ENCODE measurements at places on chromosomes 13 and 19. TPM values are rescaled to one million over a fixed set of nuclear protein-coding genes. Genes with fewer than 3 reads are reported as not detected.

DNA sequence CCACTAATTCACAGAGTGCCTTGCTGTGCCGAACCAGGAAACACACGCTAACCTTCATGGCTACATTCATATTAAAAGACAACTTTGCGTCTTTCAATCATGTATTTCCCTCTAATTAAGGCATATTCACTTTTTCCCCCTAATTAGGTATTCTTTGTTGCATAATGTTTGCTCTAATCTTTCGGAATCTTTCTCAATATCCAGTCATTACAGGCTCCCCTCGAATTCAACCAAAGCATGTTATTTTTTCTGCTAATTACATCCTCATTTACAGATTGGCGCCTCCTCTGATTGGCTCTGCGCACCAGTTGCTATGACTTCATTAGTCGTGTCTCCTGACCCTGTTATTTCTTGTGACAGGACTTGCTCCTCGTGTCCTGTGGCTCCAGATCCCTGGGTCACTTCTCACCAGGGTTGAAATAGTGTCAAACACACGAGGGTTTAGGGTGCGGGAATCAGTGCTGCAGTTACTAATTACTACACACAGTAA is 226.7 kb upstream of the TSHZ3 start:
- H3K27me3 ChIP-seq = no peaks in the 10 kb centered on the region
- DNase-seq = no peak
- no peaks in the 10 kb centered on the region for H3K36me3 ChIP-seq
- H3K4me1 ChIP-seq = no peaks in the 10 kb centered on the region
- no peak overlapping the region for H3K4me3 ChIP-seq

The MAP4K1 gene
- 2.9 TPM for total RNA-seq

- peaks cover 21% of the 10 kb centered on the region for H3K4me1 ChIP-seq
- DNase-seq = no peak
- no peak overlapping the region for H3K4me3 ChIP-seq
- H3K27me3 ChIP-seq = no peaks in the 10 kb centered on the region
These were observed 11.3 kb upstream of the BTBD2 start for GRCh38 chr19:2026770-2027169.

GRCh38 chr13:113722921-113723320 is 36.1 kb upstream of the TMEM255B start:
- no peak overlapping the region for H3K4me3 ChIP-seq
- no peak overlapping the region for H3K27ac ChIP-seq
- no peaks in the 10 kb centered on the region for H3K27me3 ChIP-seq
- no peak for DNase-seq
- peaks cover 8% of the 10 kb centered on the region for H3K4me1 ChIP-seq

DNA sequence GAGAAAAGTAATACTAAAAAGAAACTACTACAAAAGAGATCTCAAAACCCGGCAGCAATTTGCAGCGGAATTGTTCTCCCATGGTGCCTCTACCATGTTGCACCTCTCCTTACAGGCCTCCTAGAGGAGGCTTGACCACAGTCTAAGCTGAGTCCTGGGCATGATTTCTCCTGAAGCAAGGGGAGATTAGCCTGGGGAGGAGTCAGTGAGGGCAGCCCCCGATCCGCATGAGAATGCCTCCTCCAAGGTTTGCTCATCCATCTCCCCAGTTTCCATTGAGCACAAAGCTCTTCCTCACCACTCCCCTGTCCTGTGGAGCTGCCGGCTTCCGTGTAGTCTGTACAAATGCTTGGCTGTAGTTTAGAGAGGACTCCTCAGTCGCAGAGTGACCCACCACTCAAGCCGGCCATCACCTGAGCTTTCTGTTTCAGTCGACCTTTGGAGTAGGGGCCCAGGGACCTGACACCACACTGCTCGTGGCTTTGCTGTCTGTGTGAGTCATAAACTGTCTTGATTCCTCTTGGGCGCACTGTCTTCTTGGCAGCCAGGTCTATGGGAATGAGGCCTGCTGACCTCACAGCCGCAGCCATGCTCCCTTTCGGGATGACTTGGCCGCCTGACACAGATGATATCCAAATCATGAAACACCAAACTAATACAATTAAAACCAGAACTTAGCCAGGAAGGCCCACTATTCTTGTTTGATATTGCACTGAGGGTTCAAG is 72.3 kb downstream of the C1QTNF9 start:
- DNase-seq = no peak
- no peaks in the 10 kb centered on the region for H3K4me1 ChIP-seq
- no peaks in the 10 kb centered on the region for H3K27me3 ChIP-seq
- H3K27ac ChIP-seq = no peak overlapping the region

- no peak overlapping the region for H3K4me3 ChIP-seq
- no peaks in the 10 kb centered on the region for H3K36me3 ChIP-seq
- H3K4me1 ChIP-seq = peaks cover 11% of the 10 kb centered on the region
- H3K27ac ChIP-seq = no peak overlapping the region
- no peaks in the 10 kb centered on the region for H3K27me3 ChIP-seq
- DNase-seq = no peak
These were observed 44.7 kb downstream of the ARHGEF18 start for GRCh38 chr19:7393459-7393858.

- no peak for DNase-seq
- no peaks in the 10 kb centered on the region for H3K27me3 ChIP-seq
- no peak overlapping the region for H3K4me3 ChIP-seq
- H3K36me3 ChIP-seq = no peaks in the 10 kb centered on the region
- no peak overlapping the region for H3K27ac ChIP-seq
- H3K4me1 ChIP-seq = peaks cover 9% of the 10 kb centered on the region
These were observed 7.5 kb upstream of the FUT5 start for GRCh38 chr19:5877882-5878281.

GRCh38 chr13:60229708-60230272 is 66.1 kb upstream of the DIAPH3 start:
- DNase-seq = no peak
- H3K27ac ChIP-seq = no peak overlapping the region
- H3K4me1 ChIP-seq = no peaks in the 10 kb centered on the region
- no peaks in the 10 kb centered on the region for H3K36me3 ChIP-seq
- no peaks in the 10 kb centered on the region for H3K27me3 ChIP-seq
- no peak overlapping the region for H3K4me3 ChIP-seq

DNA sequence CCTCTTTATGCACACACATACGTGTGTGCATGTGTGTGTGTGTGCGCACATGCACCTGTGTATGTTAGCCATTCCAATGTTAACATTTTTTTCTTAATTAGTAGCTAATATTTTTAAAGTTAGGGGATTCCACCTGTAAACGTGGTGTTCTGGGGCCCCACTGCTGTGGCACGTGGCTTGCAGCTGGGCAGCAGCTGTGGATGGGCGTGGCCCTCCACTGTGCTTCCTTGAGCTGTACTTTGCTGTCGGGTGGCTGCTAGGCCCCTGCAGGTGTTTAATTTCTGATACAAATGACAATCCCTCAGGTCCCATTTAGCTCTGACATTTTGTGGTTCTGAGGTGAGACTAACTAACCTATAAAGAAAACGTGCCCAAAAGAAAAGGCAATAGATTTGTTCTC is 58.9 kb upstream of the GJB6 start:
- no peaks in the 10 kb centered on the region for H3K27me3 ChIP-seq
- no peak for DNase-seq
- H3K4me3 ChIP-seq = no peak overlapping the region
- H3K27ac ChIP-seq = no peak overlapping the region

GRCh38 chr13:112112534-112113276 is 45.8 kb downstream of the SOX1 start:
- no peaks in the 10 kb centered on the region for H3K36me3 ChIP-seq
- peaks cover 5% of the 10 kb centered on the region for H3K27me3 ChIP-seq
- H3K4me1 ChIP-seq = no peaks in the 10 kb centered on the region
- no peak overlapping the region for H3K4me3 ChIP-seq

The APLP1 gene
- total RNA-seq = 4.6 TPM
